Fibroblast of lung (primary cell): ENCODE measurements at places on chromosomes 7 and 10. TPM values are rescaled to one million over a fixed set of nuclear protein-coding genes. Genes with fewer than 3 reads are reported as not detected.

DNA sequence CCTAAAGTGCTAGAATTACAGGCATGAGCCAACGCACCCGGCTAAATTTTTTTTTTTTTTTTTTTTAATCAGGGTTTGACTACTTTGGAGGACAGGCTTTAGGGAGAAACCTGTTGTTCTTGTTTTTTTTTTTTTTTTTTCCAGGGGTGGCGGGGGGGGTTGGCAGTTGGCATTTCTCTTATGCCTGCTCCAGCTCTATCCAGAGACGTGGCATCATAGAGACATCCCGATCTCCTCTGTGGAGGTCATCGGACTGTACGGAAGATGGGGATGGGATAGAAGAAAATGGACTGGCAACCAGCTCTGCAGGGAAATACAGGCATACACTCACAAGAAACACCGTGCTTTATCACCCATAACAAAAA is 130.8 kb downstream of the PRPF18 start:
- no peak overlapping the region for H3K4me3 ChIP-seq
- H3K27ac ChIP-seq = peak overlapping the region; percentile 77
- H3K27me3 ChIP-seq = no peaks in the 10 kb centered on the region
- DNase-seq = no peak
- H3K36me3 ChIP-seq = no peaks in the 10 kb centered on the region
- peaks cover 33% of the 10 kb centered on the region for H3K4me1 ChIP-seq

DNA sequence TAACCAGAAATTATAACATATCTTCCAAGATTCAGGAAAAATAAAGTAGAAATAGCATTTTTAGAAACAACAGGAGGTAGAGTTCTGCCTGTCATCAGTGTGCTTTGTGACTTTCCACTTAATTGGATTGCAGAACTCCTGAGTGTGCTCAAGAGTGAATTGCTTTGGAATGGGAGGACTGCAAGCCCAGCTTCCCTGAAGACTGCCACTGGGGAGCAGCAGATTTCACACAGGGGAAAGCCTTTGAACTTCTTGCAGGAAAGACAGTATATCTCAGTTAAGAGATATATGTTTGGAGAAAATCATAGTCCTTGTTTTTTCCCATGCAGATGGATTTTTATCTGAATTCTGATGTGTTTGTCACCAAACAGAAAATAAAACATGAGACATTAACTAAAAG is 124.5 kb downstream of the TMEM168 start:
- no peaks in the 10 kb centered on the region for H3K27me3 ChIP-seq
- DNase-seq = no peak
- H3K4me1 ChIP-seq = no peaks in the 10 kb centered on the region
- H3K27ac ChIP-seq = no peak overlapping the region
- H3K36me3 ChIP-seq = no peaks in the 10 kb centered on the region
- H3K4me3 ChIP-seq = no peak overlapping the region

- no peaks in the 10 kb centered on the region for H3K36me3 ChIP-seq
- H3K4me3 ChIP-seq = no peak overlapping the region
- DNase-seq = peak; percentile 30
- no peaks in the 10 kb centered on the region for H3K27me3 ChIP-seq
- H3K27ac ChIP-seq = no peak overlapping the region
- no peaks in the 10 kb centered on the region for H3K4me1 ChIP-seq
Observed at GRCh38 chr10:49457686-49458085, 61.8 kb upstream of the DRGX start.

GRCh38 chr7:17674166-17674942 is 265.9 kb downstream of the SNX13 start:
- no peak overlapping the region for H3K4me3 ChIP-seq
- no peaks in the 10 kb centered on the region for H3K36me3 ChIP-seq
- no peak for DNase-seq
- H3K27me3 ChIP-seq = no peaks in the 10 kb centered on the region
- H3K27ac ChIP-seq = no peak overlapping the region

DNA sequence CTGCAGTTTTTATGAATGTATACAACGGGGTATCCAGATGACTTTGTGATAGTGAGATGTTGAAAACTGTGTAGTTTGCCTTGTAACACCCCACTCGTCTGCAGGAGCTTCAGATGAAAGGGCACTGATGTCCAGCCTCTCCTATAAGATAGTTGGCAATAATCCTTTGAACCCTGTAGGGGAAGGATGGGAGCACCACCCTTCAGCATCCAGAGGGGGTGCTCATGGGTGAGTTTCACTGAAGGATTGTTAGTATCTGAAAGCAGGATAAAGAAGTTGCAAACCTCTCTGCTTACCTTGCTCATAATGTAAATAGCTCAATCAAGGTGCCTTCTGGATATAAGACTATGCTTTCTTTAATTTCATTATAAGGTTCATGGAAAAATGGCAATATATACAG is 201.5 kb downstream of the TMEM178B start:
- H3K4me1 ChIP-seq = no peaks in the 10 kb centered on the region
- H3K4me3 ChIP-seq = no peak overlapping the region
- no peak for DNase-seq

GRCh38 chr10:101050208-101051069 is 11.3 kb upstream of the KAZALD1 start:
- peaks cover 22% of the 10 kb centered on the region for H3K4me1 ChIP-seq
- peaks cover 23% of the 10 kb centered on the region for H3K27me3 ChIP-seq
- no peaks in the 10 kb centered on the region for H3K36me3 ChIP-seq
- peak overlapping the region; percentile 37 for H3K4me3 ChIP-seq
- DNase-seq = peak; percentile 30
- no peak overlapping the region for H3K27ac ChIP-seq

- no peak for DNase-seq
- H3K4me3 ChIP-seq = no peak overlapping the region
- no peak overlapping the region for H3K27ac ChIP-seq
- no peaks in the 10 kb centered on the region for H3K36me3 ChIP-seq
- H3K27me3 ChIP-seq = no peaks in the 10 kb centered on the region
Observed at GRCh38 chr10:16599662-16600061, 78.0 kb upstream of the C1QL3 start.

GRCh38 chr10:7389346-7389745 is 21.5 kb downstream of the SFMBT2 start:
- H3K27ac ChIP-seq = no peak overlapping the region
- no peaks in the 10 kb centered on the region for H3K4me1 ChIP-seq
- no peak for DNase-seq
- H3K4me3 ChIP-seq = no peak overlapping the region
- no peaks in the 10 kb centered on the region for H3K27me3 ChIP-seq
- H3K36me3 ChIP-seq = no peaks in the 10 kb centered on the region

GRCh38 chr10:126021833-126022500 is 125.6 kb downstream of the FANK1 start:
- no peak for DNase-seq
- H3K36me3 ChIP-seq = no peaks in the 10 kb centered on the region
- peaks cover 4% of the 10 kb centered on the region for H3K4me1 ChIP-seq

- H3K27me3 ChIP-seq = no peaks in the 10 kb centered on the region
- peaks cover 6% of the 10 kb centered on the region for H3K4me1 ChIP-seq
- H3K36me3 ChIP-seq = no peaks in the 10 kb centered on the region
- peak; percentile 24 for DNase-seq
- no peak overlapping the region for H3K4me3 ChIP-seq
Observed at GRCh38 chr10:87579563-87579962, 74.9 kb downstream of the MINPP1 start.

- H3K36me3 ChIP-seq = peaks cover 2% of the 10 kb centered on the region
- no peaks in the 10 kb centered on the region for H3K27me3 ChIP-seq
- H3K4me1 ChIP-seq = peaks cover 3% of the 10 kb centered on the region
- H3K27ac ChIP-seq = no peak overlapping the region
Observed at GRCh38 chr10:126937026-126937425, 31.8 kb downstream of the DOCK1 start.

GRCh38 chr10:77531441-77532001 is 106.1 kb downstream of the KCNMA1 start:
- peak overlapping the region; percentile 88 for H3K27ac ChIP-seq
- DNase-seq = peak; percentile 88
- H3K4me1 ChIP-seq = peaks cover 26% of the 10 kb centered on the region
- H3K36me3 ChIP-seq = no peaks in the 10 kb centered on the region
- no peaks in the 10 kb centered on the region for H3K27me3 ChIP-seq

DNA sequence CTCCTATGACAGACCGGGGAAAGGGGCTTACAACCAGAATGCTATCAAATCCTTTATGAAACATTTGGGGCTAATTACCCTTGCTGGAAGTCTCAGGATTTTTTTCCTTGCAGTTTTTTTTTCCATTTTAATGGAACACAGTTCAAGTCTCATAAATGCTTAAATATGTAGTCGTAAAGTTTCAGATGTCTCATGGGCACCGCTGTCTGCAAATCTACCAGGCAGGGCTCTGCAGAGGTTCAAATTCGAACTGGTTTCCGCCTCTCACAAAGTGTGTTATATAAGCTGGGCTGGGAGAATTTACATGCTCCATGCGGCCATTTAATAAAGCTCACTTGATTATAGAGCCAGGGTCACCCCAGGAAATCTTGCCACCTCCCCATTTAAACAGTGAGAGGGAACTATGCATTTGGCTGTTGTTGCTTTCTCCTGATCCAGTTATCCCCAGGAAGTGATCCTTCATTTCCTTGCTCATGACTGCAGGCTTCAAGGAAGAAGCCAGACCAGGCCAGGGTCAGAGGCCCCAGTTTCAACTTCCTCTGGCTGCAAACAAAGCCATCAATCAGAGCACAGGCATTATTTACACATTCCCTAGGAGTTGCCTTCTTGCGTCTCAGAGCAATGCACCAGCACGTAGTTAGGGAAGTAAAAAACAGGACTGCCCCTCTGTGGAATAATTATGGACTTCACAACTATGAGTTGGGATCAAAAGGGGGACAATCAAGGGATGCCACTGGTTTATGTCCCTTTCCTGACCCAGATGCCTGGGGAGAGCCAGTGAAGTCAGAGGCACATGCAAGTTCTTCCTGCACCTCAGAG is 358.8 kb downstream of the PRPF18 start:
- DNase-seq = peak; percentile 51
- H3K27ac ChIP-seq = no peak overlapping the region
- H3K4me3 ChIP-seq = no peak overlapping the region
- peaks cover 15% of the 10 kb centered on the region for H3K4me1 ChIP-seq

- no peaks in the 10 kb centered on the region for H3K36me3 ChIP-seq
- no peaks in the 10 kb centered on the region for H3K4me1 ChIP-seq
- no peak overlapping the region for H3K4me3 ChIP-seq
- no peak overlapping the region for H3K27ac ChIP-seq
Observed at GRCh38 chr10:98602224-98602623, 155.5 kb upstream of the HPS1 start.

DNA sequence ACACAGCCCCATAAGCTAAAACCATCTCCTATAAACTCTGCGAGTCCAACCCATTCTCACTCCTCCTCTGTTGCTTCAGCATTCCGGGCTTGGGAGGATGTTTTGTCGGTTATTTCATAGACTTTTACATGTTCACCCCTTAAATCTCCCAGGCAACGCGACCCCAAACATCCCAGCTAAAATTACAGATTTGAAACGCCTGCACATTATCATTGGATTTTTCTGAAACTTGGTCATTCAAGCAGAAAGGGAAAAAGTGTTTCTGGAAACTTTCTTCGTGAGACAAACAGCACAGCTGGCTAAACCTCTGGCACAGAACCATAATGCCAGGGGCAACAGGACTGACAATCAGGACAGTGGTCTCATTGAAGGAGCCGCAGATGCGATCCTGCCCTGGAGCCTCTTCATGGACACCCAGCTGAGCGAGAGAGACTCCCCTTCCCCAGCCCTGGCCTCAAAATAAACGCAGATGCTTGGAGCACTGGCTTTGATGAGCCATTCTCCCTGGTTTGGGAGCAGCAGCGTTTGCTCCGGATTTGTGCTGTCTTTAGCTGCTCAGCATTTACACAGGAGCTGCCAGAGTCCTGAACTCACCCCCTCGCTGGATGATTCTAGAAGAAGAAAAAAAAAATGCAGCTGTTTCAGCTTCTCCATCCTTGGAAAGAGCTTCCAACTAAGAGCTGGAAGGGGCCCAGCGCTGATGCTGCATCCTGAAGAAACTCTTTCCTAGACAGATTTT is 30.1 kb downstream of the AFAP1L2 start:
- H3K27ac ChIP-seq = no peak overlapping the region
- no peaks in the 10 kb centered on the region for H3K36me3 ChIP-seq
- H3K4me1 ChIP-seq = peaks cover 5% of the 10 kb centered on the region
- peak; percentile 48 for DNase-seq
- no peak overlapping the region for H3K4me3 ChIP-seq

DNA sequence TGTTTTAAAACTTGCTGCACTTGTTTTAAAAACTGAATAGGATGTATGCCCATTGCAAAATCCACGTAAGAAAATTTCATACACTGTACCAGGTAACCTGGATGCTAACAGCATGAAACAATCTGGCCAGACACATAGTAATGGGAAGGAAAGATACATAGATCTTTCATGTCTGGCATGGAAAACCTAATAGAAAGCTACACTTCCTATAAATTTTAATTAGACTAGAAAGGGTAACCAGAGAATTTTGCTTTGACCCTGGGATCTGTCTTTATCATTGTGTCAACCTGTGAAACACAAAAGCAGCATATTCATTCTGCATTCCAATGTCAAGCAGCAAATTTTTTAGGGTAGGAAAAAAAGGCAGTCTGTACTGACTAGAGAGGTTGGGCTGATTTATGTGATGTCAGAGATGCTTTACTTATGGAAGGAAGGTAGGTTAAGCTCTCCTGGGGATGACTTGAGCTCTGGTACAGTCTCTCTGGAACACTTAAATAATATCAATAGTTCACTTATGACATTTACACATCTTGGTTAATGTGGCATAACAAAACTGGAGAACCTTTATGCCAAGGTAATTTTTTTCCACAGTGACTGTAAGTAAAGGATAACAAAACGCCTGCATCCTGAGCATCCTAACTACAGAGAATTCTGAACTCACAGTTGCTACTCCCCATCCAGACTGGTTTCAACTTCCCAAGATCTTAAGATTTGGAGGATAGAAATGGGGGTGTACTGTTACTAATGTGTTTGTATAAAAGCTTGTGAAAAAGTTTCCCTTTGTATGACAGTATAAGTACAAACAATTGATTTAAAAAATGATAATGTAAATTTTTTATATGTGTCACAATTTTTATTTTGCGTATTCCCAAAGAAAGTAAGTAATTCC is 44.7 kb downstream of the DOCK4 start:
- no peaks in the 10 kb centered on the region for H3K27me3 ChIP-seq
- no peak for DNase-seq
- H3K27ac ChIP-seq = no peak overlapping the region

GRCh38 chr10:101939008-101939648 is 95.5 kb upstream of the KCNIP2 start:
- peak; percentile 97 for DNase-seq
- peak overlapping the region; percentile 64 for H3K27ac ChIP-seq
- no peaks in the 10 kb centered on the region for H3K36me3 ChIP-seq
- peaks cover 43% of the 10 kb centered on the region for H3K4me1 ChIP-seq
- no peak overlapping the region for H3K4me3 ChIP-seq
- no peaks in the 10 kb centered on the region for H3K27me3 ChIP-seq

Gene KNDC1
- total RNA-seq = 0.26 and 0.50 TPM in 2 replicates

Gene ZFAND4
- 7.2 and 9.6 TPM in 2 replicates for total RNA-seq

Gene MRLN
- not detected in 2 replicates for total RNA-seq

Gene SLIT1
- total RNA-seq = under 0.01 and 0.17 TPM in 2 replicates

Gene HTR7
- 0.77 and 0.83 TPM in 2 replicates for total RNA-seq

Gene MCMBP
- 40.6 and 48.0 TPM in 2 replicates for total RNA-seq

Gene SKIDA1
- 0.50 and 0.51 TPM in 2 replicates for total RNA-seq
